ENCODE measurements at places on chromosomes 5 and 9. TPM values are rescaled to one million over a fixed set of nuclear protein-coding genes. Genes with fewer than 3 reads are reported as not detected.

PCDHB5 gene
- total RNA-seq: 2.9 TPM

CCDC187 gene
- total RNA-seq: 9.0 TPM

MRPS30 gene
- 52.7 TPM for total RNA-seq

LCN15 gene
- total RNA-seq: not detected

FXN gene
- 17.5 TPM for total RNA-seq

PKD2L2 gene
- total RNA-seq: not detected

INSL4 gene
- not detected for total RNA-seq

Measured in ureter (tissue), 1 donor.